MG63 (cell line): ENCODE measurements at places on chromosomes 4 and X. TPM values are rescaled to one million over a fixed set of nuclear protein-coding genes. Genes with fewer than 3 reads are reported as not detected.

The CCDC158 gene
- not detected in 2 replicates for total RNA-seq

The STPG2 gene
- not detected in 2 replicates for total RNA-seq

The GPR82 gene
- total RNA-seq: not detected in 2 replicates

The GLOD5 gene
- not detected in 2 replicates for total RNA-seq

The CORIN gene
- not detected in 2 replicates for total RNA-seq

The ARMCX4 gene
- total RNA-seq: not detected in 2 replicates

The ALPK1 gene
- 2.1 and 8.8 TPM in 2 replicates for total RNA-seq

The CLDN34 gene
- not detected in 2 replicates for total RNA-seq

The F8A2 gene
- not detected in 2 replicates for total RNA-seq

The PSAPL1 gene
- total RNA-seq: not detected in 2 replicates

The NDUFC1 gene
- total RNA-seq: 90.1 and 98.2 TPM in 2 replicates

The TMEM154 gene
- 0.25 and 1.8 TPM in 2 replicates for total RNA-seq

The PTPN13 gene
- total RNA-seq: 5.5 and 5.6 TPM in 2 replicates

The ANXA10 gene
- not detected in 2 replicates for total RNA-seq

The TEX13C gene
- not detected in 2 replicates for total RNA-seq

The DUSP21 gene
- not detected in 2 replicates for total RNA-seq

The TMEM144 gene
- 1.7 and 3.9 TPM in 2 replicates for total RNA-seq

The SPARCL1 gene
- total RNA-seq: not detected in 2 replicates

The ODAPH gene
- total RNA-seq: not detected in 2 replicates

The RNF150 gene
- total RNA-seq: 7.4 and 9.1 TPM in 2 replicates

The ZNF330 gene
- total RNA-seq: 18.5 and 24.0 TPM in 2 replicates

The OGT gene
- 47.0 and 68.8 TPM in 2 replicates for total RNA-seq

The SULT1B1 gene
- total RNA-seq: 0.03 TPM in 1 of 2 replicates, not detected in the other

The GPRASP2 gene
- 4.3 and 11.3 TPM in 2 replicates for total RNA-seq

The TRIM60 gene
- not detected in 2 replicates for total RNA-seq

The EDNRA gene
- 0.16 TPM in 1 of 2 replicates, not detected in the other for total RNA-seq

The SERTM2 gene
- total RNA-seq: not detected in 2 replicates

The NPY2R gene
- total RNA-seq: not detected in 2 replicates

The TRPC5OS gene
- total RNA-seq: not detected in 2 replicates

The VSIG1 gene
- not detected in 2 replicates for total RNA-seq

The TMPRSS11A gene
- not detected in 2 replicates for total RNA-seq

The MGARP gene
- 105 and 125 TPM in 2 replicates for total RNA-seq

The STK26 gene
- 4.5 and 12.3 TPM in 2 replicates for total RNA-seq

The CRMP1 gene
- not detected in 2 replicates for total RNA-seq

The FANCB gene
- total RNA-seq: 5.8 and 7.2 TPM in 2 replicates

The SATL1 gene
- total RNA-seq: not detected in 2 replicates

The CENPVL3 gene
- not detected in 2 replicates for total RNA-seq

The MAOA gene
- 0.25 and 0.40 TPM in 2 replicates for total RNA-seq

The ART3 gene
- total RNA-seq: not detected in 2 replicates

The NAP1L3 gene
- 0.03 TPM in 1 of 2 replicates, not detected in the other for total RNA-seq

The VCX3B gene
- not detected in 2 replicates for total RNA-seq

The ARAP2 gene
- total RNA-seq: 1.3 and 1.9 TPM in 2 replicates
